ENCODE measurements at places on chromosomes 1 and 21.

GRCh38 chr1:22197644-22198043 lies 54.7 kb upstream of the WNT4 start:
- DNase-seq = no peak

GRCh38 chr1:41918450-41919043 lies at the start of gene HIVEP3:
TSS of gene HIVEP3 (minus strand) at chr1:41918922.
- peak; percentile 44 for DNase-seq

DNA sequence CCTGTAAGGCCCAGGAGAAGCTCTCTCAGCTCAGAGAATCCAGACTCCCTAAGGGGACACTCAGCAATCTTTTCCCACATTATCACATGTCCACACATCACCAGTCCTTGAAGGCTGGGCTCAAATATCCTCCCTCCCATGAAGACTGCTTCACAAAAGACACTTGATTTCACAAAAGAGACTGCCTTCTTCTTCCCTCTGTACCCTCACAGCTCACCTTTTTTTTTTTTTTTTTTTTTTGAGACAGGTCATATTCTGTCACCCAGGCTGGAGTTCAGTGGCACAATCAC lies 1.5 kb downstream of the CD58 start:
- no peak for DNase-seq

GRCh38 chr1:203797948-203798655 lies 2.7 kb downstream of the ZBED6 start:
- no peak for DNase-seq

DNA sequence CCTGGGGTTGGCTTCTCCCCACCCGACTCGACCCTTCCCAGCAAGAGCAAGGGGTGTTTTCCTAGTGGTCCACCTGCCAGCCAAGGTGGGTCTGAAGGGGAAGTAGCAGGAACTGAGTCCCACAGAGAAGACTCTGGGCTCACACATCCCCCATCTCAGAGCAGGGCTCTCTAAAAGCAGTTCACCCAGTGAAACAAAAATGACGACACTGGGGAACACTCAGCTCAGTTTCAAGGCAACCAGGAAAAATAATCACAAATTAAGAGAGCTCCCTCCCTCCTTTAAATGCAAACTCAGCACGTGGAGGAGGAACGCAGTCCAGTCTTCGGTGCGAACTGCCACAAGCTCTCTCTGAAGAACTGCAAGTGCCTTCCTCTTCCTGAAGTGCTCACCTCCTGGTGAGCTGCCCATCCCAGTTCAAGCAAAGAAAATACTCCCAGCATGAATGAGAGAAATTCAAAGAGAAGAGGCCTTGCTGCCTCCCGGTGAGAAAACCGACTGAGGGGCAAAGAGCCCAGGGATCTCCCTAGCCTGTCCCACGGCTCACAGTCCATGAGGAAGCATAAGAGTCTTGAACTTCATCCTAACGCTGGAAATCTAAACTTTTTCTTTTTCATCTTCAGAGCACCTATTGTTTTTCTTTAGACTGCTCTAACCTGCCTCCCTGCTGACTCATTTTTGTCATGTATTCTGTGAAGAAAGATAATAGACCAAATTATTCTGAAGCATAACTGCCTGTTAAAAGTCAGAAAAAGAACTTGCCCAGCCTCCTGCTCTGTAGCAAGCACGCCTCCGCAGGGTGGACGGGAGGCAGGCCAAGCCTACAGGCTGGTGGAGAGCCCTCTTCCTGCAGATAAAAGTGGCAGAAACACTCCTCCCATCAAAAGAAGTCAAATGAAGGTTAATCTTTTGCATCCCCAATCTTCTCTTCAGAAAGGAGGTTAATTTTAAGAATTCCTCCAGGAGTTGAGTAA lies 281.4 kb downstream of the HHIPL2 start:
- DNase-seq = no peak

DNA sequence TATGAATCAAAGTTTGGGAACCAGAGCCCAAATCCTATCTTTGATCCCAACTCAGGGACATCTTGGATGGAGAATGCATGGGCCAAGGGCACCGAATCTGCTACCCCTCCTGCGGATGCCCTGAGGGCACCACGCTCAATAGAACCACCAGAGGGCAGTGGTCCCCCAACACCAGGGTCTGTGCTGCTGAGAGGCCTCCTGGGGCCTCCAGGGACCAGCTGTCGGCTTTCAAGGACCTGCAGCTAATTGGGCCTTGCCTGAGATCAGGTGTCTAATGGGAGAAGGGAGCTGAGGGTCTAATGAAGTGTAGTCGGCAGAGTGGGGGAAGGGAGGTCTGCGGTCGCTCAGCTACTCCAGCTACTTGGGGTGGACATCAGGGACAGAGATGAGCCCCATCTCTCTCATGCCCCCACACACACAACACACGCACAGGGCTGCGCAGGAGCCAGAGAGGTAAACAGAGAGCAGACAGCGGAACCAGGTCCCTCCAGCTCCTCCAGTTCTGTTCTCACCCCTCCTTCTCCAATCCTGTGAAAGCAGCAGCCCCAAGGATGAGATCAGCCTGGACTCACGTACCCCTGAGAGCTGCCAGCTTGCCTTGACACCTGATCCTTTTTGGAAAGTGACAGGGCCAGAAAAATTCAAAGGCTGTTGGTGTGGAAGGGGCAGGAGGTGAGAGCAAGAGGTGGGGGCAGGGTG lies 34.9 kb upstream of the PPP1R15B start:
- peak; percentile 61 for DNase-seq

DNA sequence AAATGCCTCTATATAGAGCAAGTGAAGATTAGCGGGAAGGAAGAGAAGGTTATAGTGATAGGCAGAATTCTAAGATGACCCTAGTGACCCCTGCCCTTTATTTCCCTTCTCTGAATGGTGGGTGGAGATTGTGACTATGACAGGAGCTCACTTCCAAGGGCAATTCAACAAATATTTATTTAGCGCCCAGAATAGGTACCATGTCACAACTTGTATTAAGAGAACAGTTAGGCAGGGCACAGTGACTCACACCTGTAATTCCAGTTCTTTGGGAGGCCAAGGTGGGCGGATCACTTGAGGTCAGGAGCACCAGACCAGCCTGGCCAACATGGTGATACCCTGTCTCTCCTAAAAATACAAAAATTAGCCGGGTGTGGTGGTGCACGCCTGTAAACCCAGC lies 236.0 kb upstream of the POGK start:
- no peak for DNase-seq

DNA sequence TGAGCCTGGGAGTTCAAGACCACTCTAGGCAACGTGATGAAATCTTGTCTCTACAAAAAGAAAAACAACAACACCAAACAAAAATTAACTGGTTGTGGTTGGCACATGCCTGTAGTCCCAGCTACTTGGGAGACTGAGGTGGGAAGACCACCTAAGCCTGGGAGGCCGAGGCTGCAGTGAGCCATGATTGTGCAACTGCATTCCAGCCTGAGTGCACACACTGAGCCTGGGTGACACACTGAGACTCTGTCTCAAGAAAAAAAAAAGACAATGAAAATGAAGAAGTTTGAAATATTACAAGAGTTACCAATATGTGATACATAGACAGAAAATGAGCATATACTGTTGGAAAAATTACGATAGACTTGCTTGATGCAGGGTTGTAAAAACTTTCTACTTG lies 31.9 kb downstream of the PDC start:
- DNase-seq = peak; percentile 18

DNA sequence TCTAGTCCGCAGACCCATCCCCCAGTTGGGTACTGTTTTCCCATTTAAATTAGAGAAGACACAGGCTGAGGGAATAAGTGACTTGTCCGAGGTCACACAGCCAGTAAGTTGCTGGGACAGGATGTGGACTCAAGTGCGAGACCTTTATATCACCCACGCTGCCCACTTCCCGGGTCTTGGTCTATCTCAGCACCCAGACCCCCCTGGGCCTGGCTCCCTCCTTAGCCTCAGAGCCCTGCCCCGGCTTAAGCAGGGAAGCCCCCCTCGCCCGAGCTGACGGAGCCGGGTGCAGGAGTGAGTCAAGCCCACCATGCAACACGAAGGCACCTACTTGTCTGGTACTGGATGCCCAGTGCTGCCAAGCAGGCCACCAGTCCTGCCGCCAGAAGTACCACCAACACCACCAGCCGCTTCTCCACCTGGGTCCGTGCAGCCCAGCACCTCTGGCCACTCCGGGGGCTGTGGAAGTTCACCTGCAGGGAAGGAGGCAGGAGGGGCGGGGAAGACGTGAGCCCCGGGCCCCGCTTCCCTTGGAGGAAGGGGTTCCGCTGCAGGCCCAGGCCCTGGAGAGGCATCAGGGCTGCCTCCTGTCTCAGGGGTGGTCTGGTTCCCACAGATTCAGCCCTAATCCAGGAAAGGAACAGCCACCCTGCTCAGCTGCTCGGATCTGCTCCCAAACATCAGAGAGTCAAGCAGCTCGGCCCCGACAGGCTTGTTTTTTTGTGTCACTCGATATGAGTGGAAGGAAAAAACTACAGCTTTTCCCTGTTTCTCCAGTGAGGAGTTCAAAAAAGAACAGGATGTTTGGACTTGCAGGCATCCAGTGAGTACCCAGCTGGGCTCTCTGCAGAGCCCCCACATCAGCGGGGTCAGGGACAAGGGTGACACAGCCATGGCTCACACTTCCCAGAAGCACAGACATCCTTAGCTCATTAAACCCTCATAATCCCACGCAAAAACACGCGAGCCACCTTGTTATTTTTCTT lies 11.1 kb downstream of the ECE1 start:
- peak; percentile 30 for DNase-seq

DNA sequence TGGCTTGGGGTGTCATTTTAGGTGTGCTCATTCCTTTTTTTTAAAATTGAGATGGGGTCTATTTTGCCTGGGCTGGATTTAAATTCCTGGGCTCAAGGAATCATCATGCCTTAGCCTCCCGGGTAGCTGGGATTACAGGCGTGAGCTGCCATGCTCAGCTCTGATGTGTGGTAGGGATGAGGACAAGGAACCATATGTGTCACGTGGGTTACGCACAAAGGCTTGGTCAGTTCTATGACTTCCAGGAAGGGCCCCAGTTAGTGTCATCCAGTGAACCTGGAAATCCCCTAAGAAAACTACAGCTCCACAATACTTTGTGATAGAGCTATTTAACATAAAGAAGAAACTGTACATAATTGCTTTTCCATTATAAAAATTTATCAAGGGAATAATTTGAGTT lies 6.7 kb upstream of the METTL25B start:
- no peak for DNase-seq

- no peak for DNase-seq
Measured at GRCh38 chr1:60898987-60899386, 183.4 kb upstream of the NFIA start.

DNA sequence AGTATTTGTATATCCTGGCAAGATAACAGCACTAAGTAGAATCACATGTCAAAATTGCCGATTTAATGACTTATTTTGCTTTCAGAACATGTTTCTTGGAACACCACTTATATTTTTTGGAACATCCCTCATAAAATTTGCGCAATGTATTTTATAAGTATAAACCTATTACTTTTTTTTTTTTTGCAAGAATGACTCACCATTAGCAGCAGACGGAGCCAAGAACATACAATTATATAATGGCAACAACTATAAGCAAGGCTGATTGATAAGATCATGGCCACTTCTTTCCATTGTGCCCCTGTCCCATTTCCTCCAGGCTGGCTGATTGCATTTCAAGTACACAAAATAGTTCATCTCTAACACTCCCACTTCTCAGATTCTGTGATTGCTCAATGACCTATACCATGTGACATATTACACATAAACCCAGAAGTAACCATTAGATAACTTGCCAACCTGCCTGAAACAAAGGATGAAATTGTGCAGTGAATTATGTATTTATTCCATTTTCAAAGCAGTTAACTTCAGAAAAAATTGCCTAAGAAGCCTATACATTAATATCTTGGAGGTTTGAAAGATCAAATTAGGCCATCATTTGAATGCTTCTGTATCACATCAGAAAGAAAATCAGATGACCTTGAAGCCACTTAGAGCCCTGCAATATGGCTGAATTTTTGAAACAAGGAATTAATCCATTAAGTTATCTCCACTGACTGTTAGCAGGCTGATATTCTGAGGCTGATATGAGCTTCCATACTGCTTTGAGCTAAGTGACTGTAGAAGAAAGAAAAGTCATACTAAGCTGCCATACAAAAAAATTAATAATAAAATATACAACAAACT lies 77.8 kb upstream of the PRMT6 start:
- DNase-seq = peak; percentile 66

- DNase-seq = no peak
Measured at GRCh38 chr1:68128820-68129219, 78.4 kb upstream of the DIRAS3 start.

- DNase-seq = peak; percentile 65
Measured at GRCh38 chr1:70429219-70429618, 18.2 kb downstream of the CTH start.

DNA sequence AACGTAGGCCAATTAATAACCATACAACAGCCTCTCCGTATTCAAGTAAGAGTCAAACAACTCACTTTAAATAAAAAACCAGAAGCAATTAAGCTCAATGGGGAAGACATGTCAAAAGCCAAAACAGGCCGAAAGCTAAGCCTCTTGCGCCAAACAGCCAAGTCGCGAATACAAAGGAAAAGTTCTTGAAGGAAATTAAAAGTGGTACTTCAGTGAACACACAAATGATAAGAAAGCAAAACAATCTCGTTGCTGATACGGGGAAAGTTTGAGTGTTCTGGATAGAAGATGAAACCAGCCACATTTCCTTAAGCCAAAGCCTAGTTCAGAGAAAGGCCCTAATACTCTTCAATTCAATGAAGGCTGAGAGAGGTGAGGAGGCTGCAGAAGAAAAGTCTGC lies 53.4 kb downstream of the SIPA1L2 start:
- no peak for DNase-seq

DNA sequence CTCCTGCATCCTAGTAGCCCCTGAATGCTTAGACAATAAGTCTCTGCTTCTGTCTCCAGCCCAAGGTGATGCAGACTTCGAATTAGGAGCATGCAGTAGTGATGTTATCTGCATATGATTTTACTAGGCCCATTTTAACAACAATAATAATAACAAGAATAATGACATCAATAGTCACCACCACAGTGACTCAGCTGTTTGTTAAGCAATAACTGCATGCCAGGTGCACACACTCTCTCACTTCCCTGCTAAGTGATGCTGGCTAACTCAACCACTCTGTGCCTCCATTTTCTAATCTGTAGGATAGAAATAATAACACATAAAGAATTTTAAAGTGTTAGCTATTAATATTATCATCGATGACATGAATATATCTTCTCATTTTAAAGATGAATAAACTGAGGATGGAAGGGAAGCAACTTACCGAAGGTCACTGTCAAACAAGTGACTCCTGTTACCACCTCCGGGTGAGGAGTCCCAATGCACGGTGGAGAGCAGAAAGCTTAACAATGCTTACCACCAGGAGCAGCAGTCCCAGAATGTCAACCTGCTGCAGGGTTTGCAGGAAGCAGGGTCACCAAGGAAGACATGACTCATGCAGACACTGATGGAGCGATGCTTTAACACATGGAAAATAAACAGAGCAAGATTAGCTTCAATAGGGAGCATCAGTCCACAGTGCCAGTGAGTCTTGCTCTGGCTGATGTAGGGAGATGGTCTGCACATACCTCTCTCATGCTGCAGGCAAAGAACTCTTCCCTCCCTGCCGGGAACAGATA lies 290.2 kb downstream of the SPATA17 start:
- DNase-seq = no peak

All from fibroblast of skin of right biceps (primary cell).